ENCODE measurements at places on chromosomes 3 and 15. TPM values are rescaled to one million over a fixed set of nuclear protein-coding genes. Genes with fewer than 3 reads are reported as not detected.

CHRM5 gene
- 0.03 TPM for polyA plus RNA-seq

B3GALNT1 gene
- 10.7 TPM for polyA plus RNA-seq

- DNase-seq: no peak
These were observed 524.9 kb upstream of the PROK2 start for GRCh38 chr3:72309661-72310418.

LYZL4 gene
- polyA plus RNA-seq: not detected

DNAJA4 gene
- 18.5 TPM for polyA plus RNA-seq

PRSS50 gene
- 0.10 TPM for polyA plus RNA-seq

DNA sequence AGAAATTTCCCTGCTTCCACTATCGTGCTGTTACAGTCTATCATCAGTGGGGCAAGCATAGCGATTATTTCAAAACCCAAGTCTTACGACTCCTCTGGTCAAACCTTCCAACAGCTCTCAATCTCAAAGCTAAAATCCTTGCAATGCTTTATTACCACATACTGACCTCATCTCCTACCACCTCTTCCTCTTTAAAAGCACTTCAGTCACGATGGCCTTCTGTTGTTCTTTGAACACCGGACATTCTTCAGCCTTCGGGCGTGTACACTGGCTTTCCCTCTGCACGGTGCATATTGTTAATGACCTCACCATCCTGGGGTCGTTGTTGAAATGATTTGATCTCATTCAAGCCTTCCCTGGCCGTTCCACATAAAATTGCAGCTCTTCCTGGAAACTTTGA, 31.1 kb downstream of the MAGEL2 start:
- DNase-seq: no peak

CADM2 gene
- 4.6 TPM for polyA plus RNA-seq

FAM162A gene
- 85.1 TPM for polyA plus RNA-seq

NRG4 gene
- polyA plus RNA-seq: 0.84 TPM

ACVR2B gene
- polyA plus RNA-seq: 1.4 TPM

- DNase-seq: no peak
These were observed 38.4 kb downstream of the TMEM158 start for GRCh38 chr3:45187694-45188141.

- DNase-seq: no peak
These were observed 16.0 kb downstream of the SEC61A1 start for GRCh38 chr3:128068156-128068620.

- no peak for DNase-seq
These were observed 10.9 kb upstream of the SRGAP3 start for GRCh38 chr3:9260305-9260704.

DNA sequence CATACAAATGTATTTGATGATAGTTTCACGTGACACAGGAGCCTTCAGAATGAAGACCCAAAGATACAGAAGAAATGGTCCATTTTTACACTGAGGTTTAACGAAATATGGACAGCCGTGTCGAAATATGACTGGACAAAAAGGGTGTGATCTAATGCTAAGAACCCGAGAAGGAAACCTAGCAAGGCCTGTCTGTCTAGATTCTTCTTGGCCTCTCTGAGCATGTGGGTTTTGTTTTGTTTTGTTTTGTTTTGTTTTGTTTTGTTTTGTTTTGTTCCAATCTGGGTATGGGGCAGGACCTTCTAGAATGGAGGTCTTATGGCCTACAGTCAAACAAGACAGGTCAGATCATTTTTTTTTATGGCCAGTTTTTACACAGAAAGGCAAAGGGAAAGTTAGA, 242.7 kb upstream of the STT3B start:
- DNase-seq: no peak

Measured in urinary bladder (tissue), 4 donors.